ENCODE measurements at places on chromosomes 1 and 21.

DNA sequence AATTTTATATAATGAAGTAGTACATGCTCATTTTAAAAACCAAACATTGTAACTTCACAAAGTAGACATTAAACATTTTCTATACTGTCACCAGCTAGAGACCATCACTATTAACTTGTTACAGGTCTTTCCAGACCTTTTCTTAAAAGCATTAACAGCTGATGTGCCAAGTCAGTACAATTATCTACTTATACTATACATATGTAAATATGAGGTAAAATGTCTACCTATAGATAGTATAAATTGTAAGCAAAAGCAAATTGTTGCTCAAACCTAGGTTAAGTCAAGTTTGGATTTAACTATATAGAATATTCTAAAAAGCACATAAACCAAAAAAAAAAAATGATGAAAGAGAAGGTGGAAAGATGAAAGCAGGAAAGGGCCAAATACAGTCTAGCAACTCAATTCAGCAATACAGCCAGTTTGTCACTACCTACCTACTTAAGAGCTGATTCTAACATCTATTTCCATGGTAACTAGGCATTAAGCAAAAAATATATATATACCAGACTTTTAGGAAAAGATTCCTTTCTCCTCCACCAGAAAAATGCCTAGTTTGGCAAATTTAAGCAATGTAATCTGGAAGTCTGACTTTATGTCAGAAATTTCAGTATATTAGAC is 34.5 kb downstream of the ARID4B start:
- no peak for DNase-seq

DNA sequence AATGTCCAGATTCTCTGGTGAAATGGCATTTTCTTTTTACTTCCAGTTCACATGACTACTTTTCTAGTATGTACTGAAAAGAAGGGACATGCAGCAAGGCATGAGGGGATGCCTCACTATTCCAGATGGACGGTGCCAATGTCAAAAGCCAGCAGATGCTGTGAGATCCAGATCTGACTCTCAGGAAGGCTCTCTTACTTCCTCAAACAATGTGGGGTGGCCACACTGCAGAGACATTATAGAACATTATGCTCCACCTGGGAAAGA is 17.7 kb downstream of the CRYZ start:
- DNase-seq = no peak

- no peak for DNase-seq
Measured at GRCh38 chr1:203175827-203176241, 208 bp upstream of the MYBPH start.

GRCh38 chr1:33668695-33669094 is 195.2 kb upstream of the HMGB4 start:
- no peak for DNase-seq

- no peak for DNase-seq
Measured at GRCh38 chr1:63545780-63546179, 22.5 kb downstream of the EFCAB7 start.

DNA sequence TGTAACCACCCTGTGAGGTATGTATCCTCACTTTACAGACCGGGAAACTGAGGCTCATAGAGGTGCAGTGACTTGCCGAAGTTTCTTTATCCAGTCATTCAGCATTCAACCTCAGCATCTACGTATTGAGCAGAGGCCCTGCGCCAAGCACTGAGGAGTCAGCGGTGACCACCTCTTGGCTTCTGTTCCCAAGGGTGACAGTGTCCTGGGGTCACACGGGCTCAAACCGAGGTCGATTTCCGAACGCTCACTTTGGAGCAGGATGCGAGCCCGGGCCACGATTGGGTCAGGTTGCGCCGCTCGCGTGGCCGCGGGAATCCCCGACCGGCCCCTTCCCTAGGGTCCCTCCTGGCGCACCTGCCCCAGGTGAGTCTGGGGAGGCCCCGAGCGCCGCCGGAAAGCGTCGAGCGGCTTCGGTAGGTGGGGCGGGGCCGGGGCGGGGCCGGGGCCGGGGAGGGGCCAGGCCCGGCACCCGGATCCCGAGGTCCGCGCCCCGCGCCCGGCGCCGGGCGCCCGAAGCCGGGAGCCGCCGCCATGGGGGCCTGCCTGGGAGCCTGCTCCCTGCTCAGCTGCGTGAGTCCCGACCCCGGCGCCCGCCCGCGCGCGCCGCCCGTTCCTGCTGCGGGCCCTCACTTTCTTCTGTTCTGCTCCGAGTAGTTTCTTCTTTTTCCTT is at the start of gene SERINC2:
SERINC2 (plus strand) TSS at position 482 of the 673 bp plus-strand sequence; CDS start at position 535, 53 bp downstream.
- no peak for DNase-seq

DNA sequence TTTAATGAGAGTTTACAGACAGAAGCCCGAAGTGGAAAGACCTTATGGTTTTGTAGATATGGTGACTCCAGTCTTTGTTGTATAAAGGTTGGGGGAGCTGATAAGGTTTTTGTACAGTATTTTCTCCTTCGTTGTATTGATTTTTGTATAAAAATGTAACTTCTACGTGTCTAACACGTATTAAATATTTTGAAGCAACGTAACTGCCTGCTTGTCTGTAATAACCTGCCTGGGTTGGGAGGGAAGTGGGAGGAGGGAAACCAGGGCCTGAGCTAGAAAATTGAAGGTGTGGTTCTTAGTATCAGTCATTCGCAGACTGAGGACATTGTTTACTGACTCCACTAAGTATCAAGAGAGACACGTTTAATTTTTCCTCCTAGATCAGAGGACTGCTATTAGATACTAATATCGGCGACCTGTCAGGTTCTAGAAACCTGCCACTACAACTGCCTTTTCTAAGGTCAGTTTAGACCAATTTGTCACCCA is 2.2 kb downstream of the IER5 start:
- DNase-seq = no peak

DNA sequence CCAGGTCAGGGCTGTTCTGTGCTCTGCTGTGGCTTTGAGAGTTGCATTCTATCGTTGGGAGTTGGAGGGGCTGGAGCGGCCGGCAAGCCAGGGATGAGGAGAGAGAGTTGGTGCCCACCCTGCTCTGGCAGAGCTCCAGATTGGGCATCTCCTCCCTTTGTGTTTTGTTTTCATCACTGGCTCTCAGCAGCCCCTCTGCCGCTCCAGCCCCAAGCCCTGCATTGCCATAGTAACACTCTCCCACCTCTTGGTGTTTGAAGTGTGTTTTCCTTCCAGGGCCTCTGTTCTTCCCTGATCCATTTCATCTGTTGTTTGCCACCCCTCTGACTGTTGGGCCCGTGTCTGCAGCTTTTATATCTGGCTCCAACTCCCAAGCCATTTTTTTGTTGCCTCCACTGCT is 152.7 kb downstream of the URB2 start:
- no peak for DNase-seq

DNA sequence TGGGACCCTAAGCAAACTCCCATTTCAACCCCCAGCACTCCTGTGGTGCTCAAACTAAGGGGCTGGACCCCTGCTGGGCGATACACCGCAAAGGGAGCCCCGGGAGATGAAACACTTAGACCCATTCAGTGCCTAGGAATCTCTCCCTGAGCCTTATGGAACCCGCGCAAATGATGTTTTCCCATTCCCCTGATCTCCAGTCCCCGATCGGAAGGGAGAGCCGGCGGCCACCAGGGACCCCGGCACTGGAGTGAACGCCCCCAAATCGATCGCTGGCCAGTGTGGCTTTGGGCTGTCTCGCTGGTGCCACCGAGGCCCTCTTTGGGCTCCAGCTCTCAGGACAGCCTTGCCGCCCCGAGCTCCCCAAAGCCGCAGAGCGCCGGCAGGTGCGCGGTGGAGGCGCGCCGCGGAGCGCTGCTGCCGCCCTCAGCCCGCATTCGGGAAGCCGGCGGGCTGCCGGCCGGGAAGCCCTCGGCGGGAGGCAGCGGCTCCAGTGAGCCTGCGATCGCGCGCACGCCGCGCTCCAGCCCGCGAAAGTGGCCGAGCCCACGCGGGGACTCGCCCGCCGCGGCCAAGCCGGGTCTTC is 1.1 kb downstream of the PLXNA2 start:
- DNase-seq = no peak

GRCh38 chr1:229098903-229099578 is 171.9 kb upstream of the RAB4A start:
- DNase-seq = no peak

- no peak for DNase-seq
Measured at GRCh38 chr1:111515291-111516004, 12.0 kb upstream of the ADORA3 start.

DNA sequence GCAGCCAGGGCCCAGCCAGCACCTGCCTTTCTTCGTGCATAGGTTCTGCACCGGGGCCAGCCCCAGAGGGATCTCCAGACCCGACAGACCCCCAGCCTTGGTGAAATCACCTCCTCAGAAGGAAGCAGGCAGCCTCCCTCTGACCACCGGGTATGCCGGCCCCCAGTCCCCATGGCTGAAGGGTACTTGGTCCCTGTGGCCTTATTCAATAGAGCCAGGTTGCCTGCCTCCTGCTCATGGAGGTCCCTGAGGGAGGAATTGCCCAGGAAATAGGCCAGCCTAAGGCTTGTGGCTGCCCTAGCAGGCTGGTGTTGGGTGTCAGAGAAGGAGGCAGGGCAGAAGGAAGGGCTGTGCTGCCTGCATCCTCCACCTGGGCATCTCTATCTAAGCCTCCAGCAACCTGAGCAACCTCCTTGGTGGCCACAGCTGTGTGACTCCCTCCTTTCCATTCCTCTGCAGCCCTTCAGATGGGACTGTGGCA is 338.2 kb upstream of the VAMP3 start:
- no peak for DNase-seq
